ENCODE measurements at places on chromosomes 11 and 22. TPM values are rescaled to one million over a fixed set of nuclear protein-coding genes. Genes with fewer than 3 reads are reported as not detected.

- DNase-seq: no peak
Observed at GRCh38 chr11:46559815-46560214, 34.0 kb downstream of the AMBRA1 start.

DNA sequence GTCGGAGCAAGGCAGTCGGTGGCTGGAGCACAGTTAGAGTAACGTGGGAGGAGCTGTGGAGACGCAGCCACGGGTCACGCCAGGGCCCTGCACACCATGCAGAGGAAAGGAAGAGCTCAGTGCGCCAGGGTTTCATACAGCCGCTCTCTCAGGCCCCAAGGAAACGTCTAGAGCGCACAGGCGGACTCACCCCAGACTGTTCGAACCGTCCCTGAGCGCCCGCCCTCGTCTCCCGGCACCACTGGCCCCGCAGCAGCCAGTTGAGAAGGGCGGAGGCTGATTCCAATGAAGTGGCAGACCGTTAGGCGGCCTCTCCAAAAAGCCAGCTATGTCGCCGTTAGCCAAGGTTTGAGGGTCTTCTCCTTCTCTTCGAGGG is 483 bp upstream of the HYLS1 start:
- DNase-seq: peak; percentile 88

GRCh38 chr11:88680806-88681205 is 343.3 kb upstream of the CTSC start:
- no peak for DNase-seq

GRCh38 chr22:44207173-44207980 is 26.7 kb downstream of the PARVG start:
- no peak for DNase-seq

DNA sequence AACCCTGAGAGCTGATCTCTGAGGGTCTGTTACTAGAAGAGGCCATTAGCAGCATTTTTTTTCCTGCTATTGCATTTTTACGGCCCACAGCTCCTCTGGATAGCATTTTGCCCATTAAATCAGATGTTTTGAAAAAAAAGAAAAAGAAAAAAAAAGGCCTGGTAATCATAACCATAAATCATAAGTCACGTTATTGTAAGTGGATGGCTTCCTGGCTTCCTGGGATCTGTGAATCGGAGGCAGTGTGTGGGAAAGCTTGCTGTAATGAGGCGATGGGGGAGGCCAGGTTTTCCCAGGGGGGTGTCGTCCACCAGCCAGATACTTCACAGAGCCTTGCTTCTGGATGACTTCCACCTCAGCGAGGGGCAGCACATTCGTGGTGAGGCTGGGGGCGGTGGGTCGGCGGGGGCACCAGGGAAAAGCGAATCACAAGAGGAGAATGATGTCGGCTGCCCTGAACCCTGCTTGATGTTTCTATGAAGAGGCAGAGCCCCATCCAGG is 106.5 kb upstream of the SYT13 start:
- peak; percentile 56 for DNase-seq

GRCh38 chr11:47033439-47033838 is 96.9 kb downstream of the CSTPP1 start:
- no peak for DNase-seq

DNA sequence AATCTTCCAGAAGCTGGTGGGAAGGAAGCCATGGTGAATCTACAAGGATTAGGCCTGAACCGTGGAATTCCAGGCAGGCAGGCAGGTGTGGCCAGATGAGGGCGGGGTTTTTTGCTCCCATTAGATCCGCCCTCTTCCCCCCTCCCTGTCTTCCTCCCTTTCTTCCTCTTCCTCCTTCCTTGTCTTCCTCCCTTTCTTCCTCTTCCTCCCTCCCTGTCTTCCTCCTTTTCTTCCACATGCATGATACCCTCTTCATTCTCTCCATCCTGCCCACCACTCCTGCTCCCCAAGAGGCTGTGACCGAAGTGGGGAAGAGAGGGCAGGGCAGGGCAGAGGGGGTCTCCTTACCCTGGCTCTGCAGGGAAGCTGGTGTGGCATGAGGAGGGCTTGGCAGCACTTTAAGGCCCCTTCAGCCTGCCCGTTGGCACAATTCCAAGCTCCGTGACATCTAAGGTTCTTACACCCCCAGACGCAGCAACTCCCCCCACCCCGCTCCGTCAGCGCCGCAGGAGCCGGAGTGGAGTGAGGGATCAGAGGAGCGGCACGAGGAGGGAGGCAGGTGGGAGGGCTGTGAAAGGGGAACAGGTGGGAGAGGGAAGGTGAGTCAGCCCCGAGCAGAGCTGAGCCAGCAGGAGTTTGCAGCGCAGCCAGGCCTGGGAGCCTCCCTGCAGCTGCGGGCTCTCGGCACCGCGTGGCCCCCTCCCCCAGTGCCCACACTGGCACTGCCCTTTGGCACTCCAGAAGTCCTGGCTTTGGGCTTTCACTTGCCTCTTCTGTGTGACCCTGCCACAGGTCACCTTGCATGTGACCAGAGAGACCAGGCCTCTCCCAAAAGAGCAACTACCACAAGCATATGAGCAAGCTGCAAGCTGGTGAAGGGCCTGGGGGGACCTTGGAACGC is 32.1 kb downstream of the KCNJ4 start:
- DNase-seq: no peak

GRCh38 chr11:127674754-127675153 is 674.2 kb upstream of the KIRREL3 start:
- no peak for DNase-seq

- DNase-seq: no peak
Observed at GRCh38 chr11:95276139-95276538, 45.1 kb upstream of the SESN3 start.

- DNase-seq: peak; percentile 90
Observed at GRCh38 chr11:67276781-67277230, 10.5 kb downstream of the GRK2 start.

GRCh38 chr22:43263645-43264514 is 76.9 kb upstream of the TTLL12 start:
- peak; percentile 88 for DNase-seq

GRCh38 chr11:133843454-133843987 is 1.8 kb downstream of the SPATA19 start:
- DNase-seq: no peak

GRCh38 chr11:71843858-71844257 is 10.9 kb downstream of the DEFB108B start:
- DNase-seq: peak; percentile 64

DNA sequence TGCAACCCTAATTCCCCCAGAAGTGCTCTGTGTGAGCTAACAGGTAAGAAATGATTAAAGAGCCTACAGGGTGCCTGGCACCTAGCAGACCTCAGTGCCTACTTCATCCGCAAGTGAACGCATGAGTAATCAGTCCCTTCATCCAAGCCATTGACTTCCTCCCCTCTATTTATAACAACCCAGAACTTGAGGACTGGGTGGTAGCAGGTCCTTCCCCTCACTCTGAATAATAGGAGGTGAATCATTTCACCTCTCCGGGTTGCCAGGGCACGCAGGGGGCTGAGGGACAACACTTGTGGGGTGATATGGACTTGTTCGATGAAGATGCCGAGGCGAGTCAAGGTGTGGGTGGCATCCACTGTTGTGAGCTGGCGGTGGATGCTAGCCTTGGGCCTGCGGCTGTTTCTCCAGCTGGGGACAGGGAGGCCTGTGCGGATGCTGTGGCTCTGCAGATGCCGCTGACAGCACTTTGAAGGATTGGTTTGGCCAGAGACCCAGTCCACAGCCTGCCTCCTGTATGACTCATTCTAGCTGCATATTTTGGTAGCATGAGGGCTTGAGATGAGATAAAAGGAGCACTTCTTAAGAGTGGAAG is 11.7 kb upstream of the SORL1-AS1 start:
- peak; percentile 81 for DNase-seq

GRCh38 chr11:11247086-11247485 is 106.0 kb downstream of the CSNK2A3 start:
- DNase-seq: no peak

DNA sequence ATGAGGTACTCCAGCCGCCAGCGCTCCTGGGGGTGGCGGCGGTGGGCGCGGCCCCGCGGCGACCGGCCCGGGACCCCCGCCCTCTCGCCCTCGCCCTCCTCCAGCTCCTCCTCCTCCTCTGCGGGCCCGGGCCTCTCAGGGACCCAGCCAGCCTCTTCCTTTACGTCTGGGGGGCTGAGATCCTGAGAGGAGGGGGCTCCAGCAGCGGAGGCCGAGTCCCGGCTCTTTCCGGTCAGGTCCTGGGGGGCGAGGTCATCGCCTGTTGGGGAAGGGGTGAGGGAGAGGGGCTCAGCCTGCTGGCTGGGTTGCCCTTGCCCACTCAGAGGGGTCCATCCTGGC is 4.3 kb downstream of the ZFTA start:
- no peak for DNase-seq

- peak; percentile 64 for DNase-seq
Observed at GRCh38 chr11:117743121-117743815, 53.7 kb downstream of the DSCAML1 start.

- no peak for DNase-seq
Observed at GRCh38 chr11:18312012-18312411, 9.9 kb downstream of the HPS5 start.

GRCh38 chr11:121575250-121575962 is 122.6 kb upstream of the SORL1-AS1 start:
- DNase-seq: peak; percentile 85

DNA sequence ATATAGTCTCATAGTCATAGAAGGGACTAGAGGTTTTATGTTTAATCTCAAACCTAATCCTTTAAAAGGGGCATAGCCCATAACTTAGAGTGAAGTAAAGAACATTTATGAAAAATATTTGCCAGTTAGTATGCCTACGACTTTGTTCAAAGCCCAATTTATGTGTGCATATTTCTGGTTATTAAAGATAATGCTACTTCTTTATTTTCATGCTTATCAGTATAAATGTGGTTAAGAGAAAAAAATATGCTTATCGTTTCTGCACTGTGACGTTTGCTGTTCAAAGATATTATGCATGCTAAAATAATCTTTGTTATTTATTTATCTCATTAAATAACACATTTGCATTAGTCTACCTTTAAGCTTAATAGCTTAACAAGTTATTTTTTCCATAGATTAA is 343.9 kb downstream of the DYNC2H1 start:
- DNase-seq: no peak

GRCh38 chr11:118921929-118922744 is 3.6 kb downstream of the BCL9L start:
- DNase-seq: peak; percentile 83

Gene NXPE2
- total RNA-seq: 0.32 TPM

Gene C22orf15
- not detected for total RNA-seq

Gene OR8D1
- not detected for total RNA-seq

Gene CCDC81
- total RNA-seq: 0.83 TPM

Gene ANKK1
- 0.55 TPM for total RNA-seq

Gene GGT1
- 15.7 TPM for total RNA-seq

Gene ZNRF3
- total RNA-seq: 3.7 TPM
